Placental pericyte (primary cell): ENCODE measurements at places on chromosomes 7 and 10. TPM values are rescaled to one million over a fixed set of nuclear protein-coding genes. Genes with fewer than 3 reads are reported as not detected.

Gene ACSM6
- not detected in 2 replicates for total RNA-seq

Gene NPFFR1
- not detected in 2 replicates for total RNA-seq

Gene PCDH15
- total RNA-seq: not detected in 2 replicates

Gene CYP3A4
- not detected in 2 replicates for total RNA-seq

Gene PTCD1
- total RNA-seq: 4.8 and 8.4 TPM in 2 replicates

Gene PPP1R17
- not detected in 2 replicates for total RNA-seq

Gene STEAP4
- under 0.01 and 0.14 TPM in 2 replicates for total RNA-seq
